ENCODE measurements at places on chromosomes 3 and 15.

DNA sequence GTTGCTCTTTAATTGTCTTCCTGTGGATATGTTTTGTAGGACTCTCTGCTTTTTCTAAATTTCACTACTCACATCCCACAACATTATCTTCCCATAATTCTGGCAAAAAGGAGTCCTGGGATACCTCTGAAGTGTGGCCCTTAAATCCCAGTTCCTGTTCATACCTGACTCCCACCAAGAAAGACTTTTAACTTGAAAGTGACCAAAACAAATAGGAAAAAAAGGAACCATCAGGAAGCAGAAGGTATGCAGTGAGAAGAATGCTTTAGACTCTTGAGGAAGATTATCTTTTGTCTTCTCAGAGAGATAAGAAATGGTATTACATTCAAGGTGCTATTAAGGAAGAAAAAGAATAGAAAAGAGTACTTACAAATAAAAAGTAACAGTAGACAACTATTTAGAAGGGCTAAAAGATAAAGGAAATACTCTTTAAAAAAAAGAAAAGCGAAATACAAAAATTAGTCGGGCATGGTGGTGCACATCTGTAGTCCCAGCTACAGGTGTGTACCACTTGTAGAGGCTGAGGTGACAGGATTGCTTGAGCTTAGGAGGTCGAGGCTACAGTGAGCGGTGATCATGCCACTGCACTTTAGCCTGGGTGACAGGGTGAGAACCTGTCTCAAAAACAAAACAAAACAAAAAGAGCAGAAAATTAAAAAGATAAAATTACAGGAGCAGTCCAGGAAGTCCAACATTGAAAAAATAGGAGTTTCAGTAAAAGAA is 46.8 kb downstream of the PXK start:
- DNase-seq = no peak

- DNase-seq = no peak
These were observed 284.5 kb downstream of the XXYLT1 start for GRCh38 chr3:194986208-194987043.

GRCh38 chr15:87753539-87753938 is 503.0 kb downstream of the NTRK3 start:
- no peak for DNase-seq

GRCh38 chr3:53570709-53571108 is 76.3 kb downstream of the CACNA1D start:
- no peak for DNase-seq

- DNase-seq = no peak
These were observed 33.6 kb downstream of the PLSCR4 start for GRCh38 chr3:146217324-146217723.

DNA sequence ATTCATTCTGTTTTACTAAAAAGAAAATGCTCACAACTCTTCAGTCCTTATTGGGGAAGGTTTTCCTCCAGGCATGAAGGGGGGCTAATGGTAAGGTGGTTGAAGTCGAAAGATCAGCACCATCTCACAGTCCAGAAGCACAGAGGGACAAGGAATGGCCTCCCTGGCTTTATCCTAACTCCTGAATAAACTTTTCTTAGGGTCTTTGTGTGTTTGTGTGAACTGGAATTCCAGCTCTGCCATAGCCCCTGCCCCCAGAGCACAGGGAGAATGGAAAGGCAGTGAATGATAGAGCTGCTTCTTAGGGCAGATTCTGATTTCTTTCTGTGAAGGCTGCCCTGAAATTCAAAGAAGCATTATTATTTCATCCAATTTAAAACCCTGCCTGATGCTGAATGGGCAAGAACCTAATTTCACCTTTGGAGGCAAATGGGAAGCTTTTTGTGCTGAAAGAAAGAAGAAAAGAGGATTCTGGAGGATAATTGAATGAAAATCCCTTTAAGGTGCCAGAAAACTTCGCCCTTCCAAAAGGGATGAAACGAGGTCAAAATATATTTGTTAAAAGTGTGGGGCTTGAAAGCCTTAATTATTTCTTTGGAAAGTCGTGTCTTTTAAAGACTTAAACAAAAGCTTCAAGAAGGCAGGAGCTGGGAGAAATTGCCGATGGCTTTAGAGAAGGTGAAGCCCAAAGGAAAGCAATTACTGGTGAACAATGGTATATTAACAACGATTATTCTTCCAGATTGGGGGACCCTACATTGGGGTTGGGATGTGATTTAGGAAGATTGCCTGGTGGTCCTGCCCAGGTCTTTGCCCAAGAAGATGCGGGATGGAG is 259.9 kb upstream of the RGMA start:
- DNase-seq = no peak

DNA sequence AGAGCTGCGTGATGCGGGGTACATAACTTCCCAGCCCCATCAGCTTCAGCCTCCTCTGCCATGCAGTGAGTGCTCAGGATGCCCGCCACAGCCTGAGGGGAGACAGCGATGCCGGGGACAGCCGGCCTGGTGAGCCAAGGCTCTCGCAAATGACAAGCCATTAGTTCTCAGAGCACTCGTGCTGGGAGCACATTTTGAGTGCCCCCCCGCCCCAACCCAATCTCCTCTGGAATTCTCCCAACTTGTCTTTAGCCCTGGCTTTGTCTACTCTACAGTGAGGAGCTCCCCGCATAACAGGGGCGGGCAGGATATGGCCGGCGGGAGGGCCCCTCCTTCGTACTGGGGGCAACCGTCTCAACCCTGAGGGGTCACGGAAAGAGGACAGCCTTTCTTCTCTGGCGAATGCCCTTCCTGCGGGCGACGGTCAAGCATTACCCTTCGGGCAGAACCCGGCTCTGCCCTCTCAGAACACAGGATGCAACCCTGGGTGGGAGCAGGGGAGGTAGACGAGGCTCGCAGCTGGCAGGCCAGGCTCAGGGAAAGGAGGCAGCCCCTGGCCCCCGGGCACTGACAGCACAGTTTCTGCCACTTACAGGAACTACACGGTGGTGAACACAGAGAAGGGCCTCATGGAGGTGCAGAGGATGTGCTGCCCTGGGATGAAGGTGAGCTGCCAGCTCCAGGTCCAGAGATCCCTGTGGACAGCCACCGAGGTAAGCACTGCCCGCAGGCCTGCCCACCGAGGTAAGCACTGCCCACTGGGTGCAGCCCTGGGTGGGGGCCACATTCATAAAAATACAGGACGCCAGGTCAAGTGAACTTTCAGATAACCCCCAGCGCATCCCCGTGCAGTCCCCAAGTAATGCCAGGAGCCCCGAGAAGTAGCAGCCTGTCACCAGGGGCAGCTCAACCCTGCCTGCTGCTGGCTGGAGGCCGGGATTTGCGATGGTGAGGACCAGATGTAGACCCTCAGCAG is 141.7 kb downstream of the LRRK1 start:
- DNase-seq = no peak

- no peak for DNase-seq
These were observed 60.9 kb downstream of the NOX5 start for GRCh38 chr15:69075440-69075839.

- DNase-seq = no peak
These were observed 85.4 kb downstream of the EPHB1 start for GRCh38 chr3:134880431-134880830.

DNA sequence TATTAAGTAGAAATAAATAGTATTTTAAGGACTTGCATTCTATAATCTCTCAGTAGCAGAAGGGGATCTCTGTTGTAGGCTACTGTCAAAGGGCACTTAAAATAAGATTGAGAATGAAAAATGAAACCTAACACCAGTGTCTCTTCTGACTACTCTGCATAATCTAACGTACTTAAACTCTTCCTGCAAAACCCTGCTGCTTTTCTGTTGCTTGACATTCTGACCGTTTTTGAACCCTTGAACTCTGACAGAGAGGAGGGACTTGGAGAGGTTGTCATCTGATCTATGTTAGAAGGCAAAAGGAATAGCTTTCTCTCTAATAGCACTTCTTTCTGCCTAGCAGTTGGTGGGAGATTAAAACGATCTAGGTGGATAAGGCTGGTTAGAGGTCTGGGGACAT is 204.6 kb downstream of the ZIC1 start:
- no peak for DNase-seq

DNA sequence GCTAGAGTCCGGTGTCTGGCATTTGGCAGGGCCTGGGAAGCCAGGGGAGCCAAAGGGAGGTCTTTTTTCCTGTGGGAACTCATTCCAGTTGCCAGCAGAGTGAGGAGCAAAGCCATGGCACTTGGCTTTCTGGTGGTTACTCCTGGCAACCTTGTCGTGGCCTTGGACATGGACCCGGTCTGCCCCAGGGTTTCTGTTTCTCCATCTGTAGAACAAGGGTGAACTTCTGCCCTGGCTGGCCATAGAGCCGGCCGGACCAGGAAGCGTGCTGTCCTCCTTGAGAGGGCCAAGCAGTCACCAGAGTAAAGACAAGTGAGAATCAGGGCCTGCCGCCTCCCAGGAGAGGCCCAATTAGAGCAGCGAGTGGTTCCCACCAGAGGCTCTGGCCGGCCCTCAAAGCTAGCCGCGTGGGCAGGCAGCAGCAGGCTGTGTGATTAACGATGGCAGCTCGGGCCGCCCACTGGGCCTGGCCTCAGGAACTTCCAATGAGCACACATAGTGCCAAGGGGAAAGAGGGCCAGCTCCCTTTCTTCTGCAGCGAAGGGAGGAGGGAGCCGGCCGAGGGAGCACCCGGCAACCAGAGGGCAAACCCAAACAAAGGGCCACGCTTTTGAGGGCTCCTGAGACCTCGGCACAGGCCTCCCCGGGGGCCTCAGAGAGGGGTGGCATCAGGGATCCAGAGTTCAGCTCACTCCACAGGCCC is 29.1 kb upstream of the ELP6 start:
- no peak for DNase-seq

DNA sequence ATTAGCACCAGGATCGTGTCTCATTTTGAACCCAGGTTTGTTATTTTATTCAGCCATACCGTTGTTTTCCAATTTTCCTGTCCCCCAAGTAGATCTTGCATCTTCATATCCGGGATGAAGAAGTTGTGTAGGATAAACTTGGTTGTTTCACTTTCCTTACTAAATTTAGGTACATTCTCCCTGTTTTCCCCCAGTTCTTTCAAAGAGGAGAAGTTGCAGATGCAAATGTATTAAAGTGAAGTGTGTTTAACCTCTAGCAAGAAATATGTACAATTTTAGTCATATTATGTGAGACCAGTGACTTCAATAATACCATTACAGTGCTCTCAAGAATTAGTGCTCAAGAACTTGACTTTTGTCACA is 1.3 kb downstream of the ATXN7 start:
- DNase-seq = no peak

DNA sequence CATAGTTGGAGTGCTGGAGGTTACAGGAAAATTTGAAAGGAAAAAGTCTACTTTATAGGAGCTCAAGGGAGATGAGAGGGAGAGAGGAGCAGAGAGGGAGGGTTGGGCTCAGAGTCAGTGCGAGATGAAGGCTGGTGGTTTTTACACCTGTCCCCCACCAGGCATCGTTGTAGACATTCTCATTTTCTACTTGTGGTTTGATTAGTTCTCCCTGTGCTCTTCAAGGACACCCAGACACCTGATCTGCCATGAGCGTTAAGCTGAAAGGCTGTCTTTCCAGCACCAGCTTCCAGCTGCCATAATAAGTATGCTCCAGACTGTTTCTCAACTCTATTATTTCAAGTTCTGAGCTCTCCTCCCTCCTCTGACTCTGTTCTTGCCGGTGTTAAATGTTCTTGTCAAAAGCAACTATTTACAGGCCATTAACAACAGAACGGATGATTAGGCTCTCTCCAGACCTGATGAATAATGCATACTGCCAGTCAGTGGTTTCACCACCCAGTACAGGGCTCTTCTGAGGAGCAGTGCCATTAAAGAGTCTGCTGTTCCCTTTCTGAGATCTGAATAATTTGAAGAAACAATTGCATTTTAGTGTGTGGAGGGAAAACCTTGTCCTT is 514.6 kb upstream of the MCTP2 start:
- DNase-seq = no peak

DNA sequence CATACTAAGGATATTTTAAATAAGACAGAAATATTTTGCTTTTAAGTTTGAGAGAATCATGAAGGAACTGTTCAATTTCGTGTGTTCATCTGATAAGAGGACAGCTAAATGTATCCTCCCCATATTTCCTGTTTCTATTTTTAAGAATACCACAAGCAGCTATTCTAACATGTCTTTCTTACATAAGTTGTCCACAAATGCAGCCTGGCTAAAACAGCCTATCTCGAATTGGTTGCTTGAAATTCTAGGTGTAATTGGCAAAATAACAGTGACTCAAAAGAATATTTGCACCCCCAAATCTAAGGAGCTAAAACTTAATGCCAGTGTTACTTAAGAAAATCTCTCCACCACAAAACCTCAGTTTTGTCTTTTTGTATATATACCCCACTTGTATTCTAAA is 35.0 kb downstream of the BTLA start:
- peak; percentile 42 for DNase-seq

GRCh38 chr3:140630866-140631265 is 47.0 kb upstream of the TRIM42 start:
- DNase-seq = no peak

DNA sequence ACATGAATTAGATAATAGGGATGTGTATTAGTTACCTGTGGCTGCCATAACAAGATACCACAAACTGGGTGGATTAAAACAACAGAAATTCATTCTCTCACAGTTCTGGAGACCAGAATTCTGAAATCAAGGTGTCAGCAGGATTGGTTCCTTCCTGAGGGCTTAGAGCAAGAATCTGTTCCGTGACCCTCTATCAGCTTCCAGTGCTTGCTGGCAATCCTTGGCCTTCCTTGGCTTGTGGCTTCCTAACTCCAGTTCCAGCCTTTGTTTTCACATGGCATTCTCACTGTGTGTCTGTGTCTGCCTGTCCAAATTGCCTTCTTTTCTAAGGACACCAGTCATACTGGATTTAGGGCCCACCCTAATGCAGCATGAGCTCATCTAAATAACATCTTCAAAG is 94.4 kb upstream of the NR2E3 start:
- no peak for DNase-seq

DNA sequence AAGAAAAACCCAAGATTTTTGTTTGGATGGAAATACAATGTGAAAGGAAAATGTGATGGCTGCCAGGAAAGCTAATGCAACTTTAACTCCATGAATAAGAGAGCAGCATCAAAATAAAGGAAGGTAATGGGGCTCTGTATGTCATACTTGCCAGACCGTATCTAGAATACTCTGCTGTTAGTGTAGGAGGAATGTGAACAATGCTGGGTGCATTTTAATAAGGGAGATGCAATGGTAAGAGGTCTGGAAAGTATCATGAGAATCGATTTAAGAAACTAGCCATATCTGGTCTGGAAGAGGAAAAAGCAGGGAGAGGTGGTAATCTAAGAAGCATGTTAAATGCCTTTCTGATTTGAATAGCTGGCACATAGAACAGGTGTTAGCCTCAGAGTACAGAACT is 239.6 kb downstream of the GBE1 start:
- DNase-seq = no peak

Data from activated CD4-positive, alpha-beta T cell treated with anti-CD3 and anti-CD28 coated beads, Interleukin-2, Interleukin-4, amounts not matched to agents 100 ng/mL and 50 ng/mL, durations not matched to agents 16 hours and 8 hours (primary cell).